AG08395 (cell line): ENCODE measurements at places on chromosomes 7 and 10.

DNA sequence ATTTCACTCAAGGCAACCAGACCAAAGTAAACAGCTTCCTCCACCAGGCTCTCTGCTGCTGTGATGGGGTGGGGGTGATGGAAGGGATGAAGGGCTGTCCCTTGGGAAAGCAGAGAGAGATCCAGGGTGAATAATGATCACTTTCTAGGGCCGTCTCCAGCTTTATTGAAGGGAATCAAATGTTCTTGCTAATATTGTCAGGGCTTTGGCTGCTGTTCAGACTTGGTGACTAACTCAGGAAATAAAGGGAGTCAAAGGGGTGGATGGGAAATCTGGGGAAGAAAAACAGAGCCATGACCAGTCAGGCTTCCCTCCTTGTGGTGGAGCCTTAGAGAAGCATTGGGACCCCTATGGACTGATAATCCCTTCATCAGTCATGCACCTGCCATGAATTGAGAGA, 196.2 kb upstream of the AGK start:
- no peak for DNase-seq

GRCh38 chr10:116084161-116084560, 188.8 kb downstream of the GFRA1 start:
- no peak for DNase-seq

GRCh38 chr10:15730341-15730740, 10.6 kb upstream of the ITGA8 start:
- no peak for DNase-seq

GRCh38 chr7:68074242-68074641, 1077.6 kb downstream of the TYW1 start:
- DNase-seq = no peak

DNA sequence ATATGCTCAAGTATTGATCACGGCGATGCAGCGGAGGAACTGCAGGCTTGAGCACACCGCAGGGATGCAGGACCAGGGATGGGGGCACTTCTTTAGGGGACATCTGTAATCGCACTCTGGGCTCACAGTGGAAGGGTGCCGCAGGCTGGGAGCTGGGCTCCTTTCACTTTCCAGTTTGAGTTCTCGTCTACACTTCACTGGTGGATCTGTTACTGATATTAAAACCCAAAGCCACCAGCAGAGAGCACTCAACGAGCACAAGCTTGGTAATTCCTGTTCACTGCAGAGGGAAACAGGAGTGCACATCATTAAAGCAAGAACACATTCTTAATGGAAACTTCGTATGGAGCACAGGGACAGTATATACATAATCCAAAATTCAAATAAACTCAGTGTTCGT, 91.3 kb downstream of the PARD3 start:
- peak; percentile 70 for DNase-seq

GRCh38 chr7:50626286-50626685, 61.1 kb upstream of the DDC start:
- DNase-seq = no peak

GRCh38 chr10:97782455-97783228, 10.8 kb upstream of the SFRP5 start:
- no peak for DNase-seq

DNA sequence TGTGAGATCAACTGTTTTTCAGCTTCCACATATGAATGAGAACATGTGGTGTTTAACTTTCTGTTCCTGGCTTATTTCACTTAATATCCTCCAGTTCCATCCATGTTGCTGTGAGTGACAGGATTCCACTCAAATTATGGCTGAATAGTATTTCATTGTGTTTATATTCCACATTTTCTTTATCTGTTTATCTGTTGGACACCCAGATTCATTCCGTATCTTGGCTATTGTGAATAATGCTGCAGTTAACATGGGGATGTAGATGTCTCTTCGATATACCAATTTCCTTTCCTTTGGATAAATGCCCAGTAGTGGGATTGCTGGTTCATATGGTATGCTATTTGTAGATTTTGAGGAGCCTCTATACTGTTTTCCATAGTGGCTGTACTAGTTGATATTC, 47.9 kb downstream of the GALNT11 start:
- DNase-seq = no peak

- no peak for DNase-seq
Measured at GRCh38 chr10:58806323-58806722, 293.7 kb downstream of the BICC1 start.
